Fibroblast of villous mesenchyme (primary cell): ENCODE measurements at places on chromosomes 2 and 18.

DNA sequence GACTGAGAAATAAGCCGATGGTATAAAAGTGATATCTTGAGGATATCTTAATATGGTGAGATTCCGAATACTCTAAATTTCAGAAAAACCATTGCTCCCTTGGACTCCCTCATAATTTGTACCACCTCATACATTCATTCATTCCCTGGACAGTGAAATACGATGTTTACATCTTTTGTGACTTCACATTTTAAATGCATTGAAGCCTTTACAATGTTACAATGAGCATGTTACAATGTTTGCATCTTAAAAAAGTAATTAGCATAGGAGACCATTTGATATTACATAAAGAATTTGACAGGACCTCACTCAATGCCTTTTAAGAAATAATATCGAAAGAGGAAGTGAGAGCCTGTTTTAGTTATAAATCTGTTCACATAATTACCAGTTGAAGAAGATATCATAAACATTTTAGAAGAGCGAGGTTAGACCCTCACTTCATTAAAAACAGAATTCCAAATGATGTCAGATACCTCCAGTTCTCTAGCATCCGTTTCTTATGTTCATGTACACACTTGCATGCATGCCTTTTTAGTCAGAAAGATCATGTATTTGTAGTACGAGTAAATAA lies 372.0 kb downstream of the ARHGAP15 start:
- no peak for DNase-seq

- no peak for DNase-seq
These were observed 201.6 kb downstream of the SETBP1 start for GRCh38 chr18:44882163-44882868.

GRCh38 chr2:44295633-44296359 lies 20.5 kb downstream of the SLC3A1 start:
- DNase-seq: no peak

DNA sequence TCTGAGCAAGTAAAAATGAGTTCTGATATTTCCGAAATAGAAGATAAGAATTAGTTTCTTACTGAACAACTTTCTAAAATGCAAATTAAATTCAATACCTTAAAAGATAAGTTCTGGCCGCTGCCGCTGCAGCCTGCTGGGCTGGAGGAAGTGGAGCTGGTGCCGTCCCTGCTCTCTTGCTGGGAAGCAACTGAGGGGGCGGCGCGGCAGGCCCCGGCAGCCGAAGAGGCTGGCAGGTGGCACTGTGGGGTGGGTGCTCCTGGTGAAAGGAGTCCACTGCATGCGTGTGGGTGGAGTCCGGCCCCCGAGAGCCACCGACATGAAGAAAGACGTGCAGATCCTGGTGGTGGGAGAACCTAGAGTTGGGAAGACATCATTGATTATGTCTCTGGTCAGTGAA lies 89.5 kb upstream of the ZNF519 start:
- DNase-seq: no peak

DNA sequence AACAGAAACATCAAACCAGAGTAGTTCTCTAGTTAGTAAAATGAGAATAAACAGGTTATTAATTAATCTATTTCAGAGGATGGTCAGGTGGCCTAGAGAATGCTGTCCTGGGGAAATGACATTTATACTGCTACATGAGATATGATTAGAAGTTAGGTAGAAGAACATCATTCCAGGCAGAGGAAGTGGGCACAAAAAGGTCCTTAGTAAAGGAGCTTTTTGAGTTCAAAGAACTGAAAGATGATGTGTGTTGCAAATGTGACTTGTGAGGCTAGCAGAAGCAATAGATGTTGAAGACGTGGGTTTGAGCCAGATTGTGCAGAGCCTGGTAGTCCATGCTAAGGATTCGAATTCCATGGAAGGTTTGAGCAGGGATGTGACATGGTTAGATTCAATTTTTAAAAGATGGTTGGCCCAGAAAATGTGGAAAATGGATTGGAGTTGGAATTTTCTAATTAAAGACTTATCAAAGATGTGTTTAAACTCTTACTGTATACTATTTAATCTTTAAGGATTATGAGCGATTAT lies 34.2 kb downstream of the RAB10 start:
- no peak for DNase-seq

DNA sequence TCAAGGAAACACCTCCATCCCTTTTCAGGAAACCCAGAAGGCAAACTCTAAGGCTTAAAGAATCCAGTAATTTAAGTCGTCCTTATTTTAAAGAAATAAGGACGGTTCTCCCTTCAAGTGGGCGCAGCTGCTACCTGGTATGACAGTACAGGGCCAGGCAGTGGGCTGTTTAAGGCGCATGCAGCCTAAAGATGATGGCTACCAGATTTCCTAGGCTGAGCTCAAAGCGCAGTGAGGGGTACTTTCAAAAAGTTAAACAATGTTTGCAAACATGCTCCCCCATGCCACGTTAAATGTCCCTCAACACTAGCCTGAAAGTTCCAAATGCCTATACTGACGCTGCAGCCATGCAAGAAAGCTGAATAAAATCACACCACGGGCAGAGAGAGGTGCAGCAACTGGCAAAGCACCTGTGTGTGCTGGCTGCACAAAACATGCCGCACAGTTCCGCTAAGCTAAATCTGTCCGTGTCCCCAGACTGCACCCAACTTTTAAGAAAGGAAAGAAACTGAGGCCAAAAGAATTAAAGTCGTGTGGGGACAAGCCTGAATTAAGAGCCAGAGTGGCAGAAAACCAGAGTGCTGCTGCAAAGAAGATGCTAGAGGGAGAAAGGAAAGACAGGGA lies 583 bp downstream of the HIBCH start:
- DNase-seq: no peak

- DNase-seq: no peak
These were observed 148.4 kb upstream of the CAPN13 start for GRCh38 chr2:30955516-30956132.

GRCh38 chr2:40113272-40113968 lies 334.4 kb upstream of the THUMPD2 start:
- no peak for DNase-seq
